ENCODE measurements at places on chromosomes 2 and 18.

- DNase-seq = no peak
These were observed 156.1 kb downstream of the AGPS start for GRCh38 chr2:177548636-177549035.

GRCh38 chr2:27085673-27086089 is 891 bp upstream of the KHK start:
- DNase-seq = peak; percentile 44

DNA sequence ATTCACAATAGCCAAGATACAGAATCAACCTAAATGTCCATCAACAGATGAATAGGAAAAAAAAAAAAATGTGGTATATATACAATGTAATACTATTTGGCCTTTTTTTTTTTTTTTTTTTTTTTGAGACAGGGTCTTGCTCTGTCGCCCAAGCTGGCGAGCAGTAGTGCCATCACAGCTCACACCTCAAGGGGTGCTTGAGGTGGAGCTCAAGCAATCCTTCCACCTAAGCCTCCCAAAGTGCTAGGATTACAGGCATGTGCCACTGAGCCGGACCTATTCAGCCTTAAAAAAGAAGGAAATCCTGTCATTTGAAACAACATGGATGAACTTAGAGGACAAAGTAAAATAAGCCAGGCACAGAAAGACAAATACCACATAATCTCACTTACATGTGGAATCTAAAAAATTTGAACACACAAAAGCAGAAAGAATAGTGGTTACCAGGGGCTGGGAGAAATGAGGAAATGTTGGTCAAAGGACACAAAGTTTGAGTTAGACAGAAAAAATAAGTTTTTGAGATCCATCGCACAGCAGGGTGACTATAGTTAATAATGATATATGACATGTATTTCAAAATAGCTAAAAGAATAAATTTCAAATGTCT is 26.0 kb downstream of the TLK1 start:
- no peak for DNase-seq

DNA sequence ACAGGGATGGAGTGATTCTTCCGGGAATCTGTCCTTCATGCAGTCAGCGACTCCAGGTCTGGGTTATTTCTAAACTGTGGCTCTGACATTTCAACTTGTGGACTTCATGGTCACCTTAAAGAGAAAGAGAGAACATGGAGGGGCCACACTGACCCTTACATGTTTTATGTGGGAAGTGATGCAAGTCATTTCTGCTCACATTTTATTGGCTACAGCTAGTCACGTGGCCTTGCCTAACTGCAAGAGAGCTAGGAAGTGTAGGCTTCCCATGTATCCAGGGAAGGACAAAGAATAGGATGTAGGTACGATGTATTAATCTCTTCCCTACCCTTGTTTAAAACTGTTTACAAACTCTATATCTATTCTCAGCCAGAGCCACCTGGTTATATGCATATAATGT is 30.3 kb upstream of the AFTPH start:
- no peak for DNase-seq

DNA sequence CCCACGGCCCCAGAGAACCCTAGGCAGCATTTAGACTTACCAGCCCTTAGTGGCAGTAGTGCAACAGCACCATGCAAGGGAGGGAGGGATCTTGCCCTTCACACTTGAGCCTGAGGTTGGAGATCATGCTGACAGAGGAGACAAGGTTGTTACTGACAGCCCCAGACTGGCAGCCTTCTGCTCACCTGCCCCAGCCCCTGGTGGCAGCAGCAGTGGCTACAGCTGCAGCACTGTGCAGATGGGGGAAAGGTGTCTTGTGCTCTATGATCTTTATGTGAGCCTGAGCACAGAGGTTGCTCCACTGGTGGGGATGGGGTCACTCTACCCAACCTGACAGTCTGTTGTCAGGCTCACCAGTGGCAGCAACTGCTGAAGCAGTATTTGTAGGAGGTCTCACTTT is 501.2 kb upstream of the LRRTM4 start:
- no peak for DNase-seq

GRCh38 chr2:123061534-123061933 is 963.6 kb upstream of the CNTNAP5 start:
- no peak for DNase-seq

GRCh38 chr18:35376393-35376741 is 770 bp downstream of the ZNF396 start:
- no peak for DNase-seq

- peak; percentile 19 for DNase-seq
These were observed 603 bp downstream of the ATAD2B start for GRCh38 chr2:23926290-23926749.

GRCh38 chr18:60019463-60019840 is 119.7 kb downstream of the PMAIP1 start:
- DNase-seq = no peak

GRCh38 chr18:35508746-35509338 is 11.1 kb upstream of the INO80C start:
- no peak for DNase-seq

GRCh38 chr2:43269706-43270105 is 43.3 kb upstream of the ZFP36L2 start:
- DNase-seq = no peak
